ENCODE measurements at places on chromosomes 5 and 9.

- no peak for DNase-seq
Observed at GRCh38 chr5:67771221-67771620, 444.3 kb upstream of the PIK3R1 start.

- DNase-seq = no peak
Observed at GRCh38 chr9:84667571-84668195, 1.8 kb upstream of the NTRK2 start.

DNA sequence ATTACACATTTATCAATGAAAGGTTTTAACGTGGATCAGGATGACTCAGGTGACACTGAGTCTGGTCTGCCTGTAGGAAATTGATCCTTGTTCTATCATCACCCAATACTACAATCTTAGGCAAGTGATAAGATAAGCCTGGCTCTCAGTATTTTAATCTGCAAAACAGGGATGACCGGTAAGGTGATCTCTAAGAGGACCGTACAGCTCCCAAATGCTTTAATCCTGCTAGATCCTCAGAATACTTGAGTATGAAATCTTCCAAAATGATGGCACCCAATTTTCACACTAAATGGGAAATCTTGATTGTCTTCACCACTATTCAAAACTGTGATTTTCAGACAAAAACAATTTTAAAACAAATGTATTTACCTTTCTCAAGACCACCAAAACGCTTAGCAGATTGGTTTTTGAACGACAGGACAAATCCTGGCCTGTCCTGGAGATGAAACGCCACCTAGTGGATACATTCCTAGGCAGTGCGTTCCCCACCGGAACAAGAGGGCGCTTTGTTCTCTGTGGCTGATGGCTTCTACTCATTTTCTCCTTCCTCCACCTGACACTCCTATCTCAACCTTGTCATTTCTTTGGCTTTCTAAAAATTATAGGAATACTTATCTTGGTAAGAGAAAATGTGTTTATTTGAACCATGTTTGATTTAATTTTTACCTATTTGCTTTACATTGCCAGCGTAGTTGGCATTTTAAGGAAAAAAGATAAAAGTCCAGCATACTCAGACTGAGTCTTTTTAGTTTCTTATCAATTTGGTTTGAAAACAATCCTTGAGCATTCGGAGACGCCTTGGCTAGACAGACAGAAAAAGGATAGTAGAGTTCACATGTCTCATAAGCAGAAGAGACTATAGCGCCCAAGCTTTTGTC is 41.2 kb upstream of the VCAN start:
- no peak for DNase-seq

GRCh38 chr5:7910738-7911428 is 41.9 kb downstream of the MTRR start:
- DNase-seq = no peak

GRCh38 chr5:151964471-151964870 is 39.8 kb upstream of the GLRA1 start:
- no peak for DNase-seq

GRCh38 chr5:76742583-76742982 is 26.7 kb downstream of the F2R start:
- no peak for DNase-seq

DNA sequence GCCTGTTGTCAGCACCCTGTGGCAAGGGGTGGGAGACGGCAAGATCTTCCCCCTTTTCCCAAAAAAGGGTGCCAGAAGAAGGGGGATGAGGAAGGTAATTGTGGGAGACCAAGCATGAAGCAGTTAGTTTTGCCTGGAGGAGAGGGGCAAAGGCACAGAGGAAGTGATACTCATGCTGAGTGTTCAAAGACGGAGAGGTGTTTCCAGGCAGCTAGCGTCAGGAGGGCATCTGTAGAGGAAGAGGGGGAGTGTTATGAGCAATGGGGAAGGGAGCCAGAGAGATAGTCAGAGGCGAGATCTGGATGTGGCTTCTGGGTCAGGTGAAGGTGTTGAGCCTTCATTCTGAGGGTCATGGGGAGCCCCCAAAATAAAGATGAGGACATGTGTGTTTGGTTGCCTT is 26.9 kb upstream of the ADAM19 start:
- no peak for DNase-seq

- DNase-seq = no peak
Observed at GRCh38 chr5:56170557-56170956, 62.6 kb downstream of the ANKRD55 start.

DNA sequence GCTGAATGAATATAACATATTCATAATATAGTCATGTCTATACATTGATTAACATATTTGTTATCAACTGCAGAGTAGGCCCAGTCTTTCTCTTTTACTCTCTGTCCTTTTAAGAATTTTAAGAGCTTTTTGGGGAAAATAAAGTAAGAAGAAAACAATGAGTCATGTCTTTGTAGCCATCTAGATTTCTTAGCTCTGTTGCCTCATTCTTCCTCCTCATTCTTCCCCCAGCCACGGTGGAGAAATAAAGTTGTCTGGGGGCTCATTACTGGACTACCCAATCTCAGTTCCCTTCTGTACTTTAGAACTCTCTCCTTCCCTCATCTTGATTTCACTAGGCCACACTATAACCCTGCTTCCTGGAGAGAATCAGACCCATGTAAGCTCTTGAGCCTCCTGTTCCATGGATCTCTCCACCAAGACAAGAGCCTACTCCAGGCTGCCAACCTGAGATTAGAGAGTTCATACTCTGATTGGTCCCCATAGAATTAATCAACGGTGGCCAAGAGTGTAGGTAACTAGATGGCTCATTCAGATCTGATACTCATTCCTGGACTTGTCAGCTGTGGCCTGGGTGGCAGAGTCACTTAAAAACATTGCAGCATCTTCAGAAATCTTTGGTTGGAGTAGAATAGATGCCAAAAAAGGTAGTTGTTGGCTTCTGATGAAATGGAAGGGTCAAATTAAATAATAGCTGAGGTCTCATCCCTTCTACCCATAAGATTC is 44.2 kb downstream of the ITGA1 start:
- no peak for DNase-seq

DNA sequence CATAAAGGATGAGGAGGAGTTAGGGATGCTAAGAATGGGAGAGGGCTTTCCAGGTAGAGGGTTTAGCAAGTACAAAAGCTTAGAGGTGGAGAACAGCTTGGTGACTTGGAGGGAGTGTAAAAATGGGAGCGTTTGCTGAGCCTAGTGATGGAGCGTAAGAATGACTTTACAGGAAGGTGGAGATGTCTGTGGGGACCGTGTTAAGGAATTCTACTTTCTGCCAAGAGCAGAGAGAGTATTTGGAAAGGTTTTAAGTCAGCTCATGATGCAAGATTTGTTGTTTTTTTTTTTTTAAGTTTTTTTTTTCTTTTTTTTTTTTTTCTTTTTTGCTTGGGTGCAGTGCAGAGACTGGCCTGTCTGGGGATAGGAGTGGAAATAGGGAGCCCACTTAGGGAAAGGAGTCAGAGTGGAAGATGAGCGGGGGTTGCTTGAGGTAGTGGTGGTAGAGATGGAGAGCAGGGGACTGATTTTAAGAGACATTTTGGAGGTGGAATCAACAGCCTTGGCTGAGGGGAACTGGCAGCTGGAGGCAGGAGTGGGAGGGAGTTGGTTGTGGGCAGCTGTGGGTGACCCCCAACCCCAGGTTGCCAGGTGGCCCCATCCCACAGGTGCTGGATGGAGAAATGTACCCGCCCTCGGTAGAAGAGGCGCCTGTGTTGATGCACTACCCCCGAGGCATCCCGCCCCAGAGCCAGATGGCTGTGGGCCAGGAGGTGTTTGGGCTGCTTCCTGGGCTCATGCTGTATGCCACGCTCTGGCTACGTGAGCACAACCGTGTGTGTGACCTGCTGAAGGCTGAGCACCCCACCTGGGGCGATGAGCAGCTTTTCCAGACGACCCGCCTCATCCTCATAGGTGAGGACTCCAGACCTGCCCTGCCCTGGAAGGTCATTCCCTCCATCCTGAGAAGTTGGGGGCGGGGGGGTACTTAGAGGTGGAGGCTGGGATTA is 12.4 kb downstream of the PTGS1 start:
- DNase-seq = no peak

DNA sequence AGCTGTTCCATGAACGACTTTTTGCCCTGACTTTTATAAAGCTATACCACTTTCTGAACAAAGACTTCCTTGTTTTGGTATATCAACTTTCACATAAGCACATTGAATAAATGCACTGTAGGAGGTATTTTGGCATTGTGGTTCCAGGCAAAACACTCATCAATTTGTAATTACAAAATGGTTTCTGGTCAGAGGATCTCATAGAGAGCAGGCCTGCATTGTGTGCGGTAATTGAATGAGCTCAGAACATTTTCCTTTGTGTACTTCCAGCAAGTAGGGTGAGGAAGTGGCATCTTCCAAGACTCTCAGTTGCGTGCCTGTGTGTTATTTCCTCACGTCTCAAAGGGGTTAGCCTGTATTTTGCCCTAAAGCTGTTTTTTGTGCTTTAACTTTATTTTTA is 89.2 kb downstream of the PDE6A start:
- DNase-seq = no peak

- no peak for DNase-seq
Observed at GRCh38 chr9:95171001-95171400, 146.5 kb downstream of the FANCC start.

GRCh38 chr9:31745886-31746285 is 638.6 kb upstream of the ACO1 start:
- DNase-seq = no peak

GRCh38 chr9:129138476-129139232 is 27.4 kb downstream of the PTPA start:
- no peak for DNase-seq

- no peak for DNase-seq
Observed at GRCh38 chr5:77718934-77719610, 57.1 kb downstream of the TBCA start.

DNA sequence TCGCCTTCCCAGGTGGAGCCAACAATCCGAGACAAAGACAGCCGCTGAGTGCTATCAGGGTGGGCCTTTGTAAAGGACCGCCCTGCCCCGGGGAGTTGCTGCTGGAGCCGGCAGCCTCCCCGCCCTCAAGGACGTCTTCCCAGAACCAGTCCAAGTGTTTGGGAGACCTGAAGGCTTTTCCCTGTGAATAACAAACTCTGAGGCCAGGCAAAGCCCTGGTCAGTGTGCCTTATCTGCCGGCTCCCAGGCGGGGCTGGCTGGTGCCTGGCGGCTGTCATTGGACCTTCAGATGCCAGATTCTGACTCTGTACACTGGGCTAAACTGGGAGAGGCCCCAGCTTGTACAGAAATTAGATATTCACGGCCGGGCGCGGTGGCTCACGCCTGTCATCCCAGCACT is 2.1 kb downstream of the SLC9A3 start:
- peak; percentile 69 for DNase-seq
